ENCODE measurements at places on chromosomes 16 and 17.
A peak's percentile ranks its signal among the peaks of the same experiment; 100 is the strongest.

- DNase-seq = no peak
These were observed 2.6 kb upstream of the LGALS9 start for GRCh38 chr17:27628376-27628775.

DNA sequence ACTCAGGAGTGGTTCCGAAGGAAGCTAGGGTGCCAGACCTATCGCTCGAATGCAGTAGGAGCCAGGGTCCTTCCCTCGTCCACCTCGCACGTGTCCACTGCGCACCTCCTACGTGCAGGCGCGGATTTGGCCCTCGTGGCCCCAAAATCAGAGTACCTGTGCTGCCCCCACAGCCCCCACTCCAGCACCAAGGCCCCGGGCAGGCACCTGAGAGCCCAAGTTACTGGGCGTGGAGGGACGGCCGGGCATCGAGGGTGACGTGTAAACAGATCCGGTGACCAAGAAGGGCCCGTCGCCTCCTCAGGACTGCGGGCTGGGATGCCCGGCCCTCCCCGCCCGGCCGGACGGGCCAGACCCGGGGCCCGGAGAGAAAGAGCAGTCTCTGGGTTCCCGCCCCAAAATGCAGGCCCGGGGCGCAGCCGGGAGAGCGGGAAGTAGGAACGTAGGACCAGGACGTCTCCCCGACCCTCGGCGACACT is 492 bp downstream of the SLC25A39 start:
- DNase-seq = peak; percentile 35

DNA sequence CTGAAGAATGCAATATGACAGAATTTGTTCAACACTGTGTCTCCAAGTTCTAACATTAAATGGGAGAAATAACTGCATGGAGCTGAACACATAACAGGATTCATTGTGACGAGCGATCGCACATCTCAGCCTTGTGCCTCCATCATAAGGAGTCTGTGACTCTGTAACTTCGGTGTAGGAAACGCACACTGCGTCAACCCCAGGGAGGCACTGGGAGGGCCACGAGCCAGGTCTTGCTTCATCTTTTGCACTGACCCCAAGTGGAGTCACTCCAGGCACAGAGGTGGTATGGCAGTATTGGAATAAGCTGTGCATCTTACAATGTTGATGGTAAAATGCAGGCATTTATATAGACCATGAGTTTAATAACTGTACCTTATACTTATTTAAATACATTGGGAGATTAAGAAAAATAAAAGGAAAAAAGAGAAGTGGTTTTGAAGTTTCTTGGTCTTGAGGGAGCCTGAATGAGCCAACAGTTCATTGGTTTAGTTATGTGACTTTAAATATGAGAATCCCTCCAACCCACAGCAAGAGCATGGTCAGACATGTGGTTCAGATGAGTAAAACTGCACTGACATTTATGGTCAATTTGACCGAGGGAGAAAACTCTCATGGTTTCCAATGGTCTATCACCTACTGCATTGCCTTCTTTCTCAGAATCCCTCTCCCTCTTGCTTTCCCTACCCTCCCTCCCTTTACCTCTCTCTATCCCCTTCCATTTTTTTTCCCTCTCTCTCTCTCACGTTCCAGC is 5.7 kb upstream of the PMP22 start:
- DNase-seq = no peak

GRCh38 chr17:81710514-81711308 is 1.4 kb upstream of the SLC25A10 start:
- no peak for DNase-seq

- no peak for DNase-seq
These were observed 1.9 kb upstream of the UBE2G1 start for GRCh38 chr17:4368341-4368740.

DNA sequence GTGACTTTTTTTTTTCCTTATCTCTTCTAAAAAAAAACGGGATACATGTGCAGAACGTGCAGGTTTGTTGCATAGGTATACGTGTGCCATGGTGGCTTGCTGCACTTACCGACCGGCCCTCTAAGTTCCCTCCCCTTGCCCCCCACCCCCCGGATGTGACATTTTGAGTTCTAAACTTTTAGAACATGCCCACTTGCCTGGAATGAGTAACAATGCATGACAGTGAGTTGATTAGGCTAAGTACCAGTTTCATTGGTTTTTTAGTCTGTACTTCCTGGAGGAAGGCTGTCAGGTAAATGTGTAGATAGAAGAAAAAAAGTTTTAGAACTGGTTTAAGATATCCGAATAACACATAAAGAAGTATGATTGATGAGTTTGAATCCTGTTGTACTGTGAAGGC is 4.0 kb downstream of the BPTF start:
- peak; percentile 82 for DNase-seq

GRCh38 chr17:77420804-77421629 is 280.2 kb downstream of the SEC14L1 start:
- peak; percentile 48 for DNase-seq

DNA sequence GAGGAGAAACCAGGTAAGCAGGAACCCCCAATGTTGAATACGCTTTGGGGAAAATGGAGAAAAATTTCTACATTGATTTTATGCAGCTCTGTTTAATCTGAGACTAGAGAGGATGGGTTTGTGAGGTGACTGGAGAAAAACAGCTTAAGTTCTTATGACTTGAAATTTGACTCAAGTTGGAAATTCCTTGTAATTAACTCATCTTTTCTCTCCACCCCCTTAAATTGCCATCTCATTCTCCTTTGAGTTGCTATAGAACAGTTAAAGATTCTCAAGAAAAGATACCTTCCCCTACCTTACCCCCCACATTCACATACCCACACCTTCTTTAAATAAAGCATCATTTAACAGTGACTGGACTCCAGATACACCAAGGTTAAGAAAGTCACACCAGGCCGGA is 24.2 kb downstream of the ZNRF1 start:
- DNase-seq = no peak

DNA sequence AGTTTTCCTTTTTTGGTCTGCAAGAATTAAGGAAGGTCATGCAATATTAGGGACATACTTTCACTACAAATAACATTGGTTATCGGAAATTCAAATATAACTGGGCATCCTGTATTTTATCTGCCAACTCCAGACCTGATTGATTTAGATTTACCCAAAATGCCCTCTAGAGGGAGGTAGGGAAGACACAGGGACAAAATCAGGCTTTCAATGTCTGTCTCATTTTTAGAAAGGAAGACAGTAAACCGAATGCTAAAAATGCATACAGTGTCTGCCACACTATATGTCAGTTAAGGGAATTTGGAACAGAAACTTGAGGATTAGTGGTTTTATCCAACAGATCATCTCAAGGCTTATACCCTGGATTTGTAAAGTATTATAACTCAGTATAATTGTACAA is 161.7 kb upstream of the SOX9 start:
- peak; percentile 26 for DNase-seq

- DNase-seq = peak; percentile 73
These were observed 31.3 kb downstream of the TVP23A start for GRCh38 chr16:10787304-10787703.

- DNase-seq = no peak
These were observed 12.7 kb upstream of the ANKFY1 start for GRCh38 chr17:4276514-4276913.

- no peak for DNase-seq
These were observed 10.1 kb upstream of the MAP2K6 start for GRCh38 chr17:69404399-69404798.

Data from GM12865 (cell line).